ENCODE measurements at places on chromosomes 13 and 19.

DNA sequence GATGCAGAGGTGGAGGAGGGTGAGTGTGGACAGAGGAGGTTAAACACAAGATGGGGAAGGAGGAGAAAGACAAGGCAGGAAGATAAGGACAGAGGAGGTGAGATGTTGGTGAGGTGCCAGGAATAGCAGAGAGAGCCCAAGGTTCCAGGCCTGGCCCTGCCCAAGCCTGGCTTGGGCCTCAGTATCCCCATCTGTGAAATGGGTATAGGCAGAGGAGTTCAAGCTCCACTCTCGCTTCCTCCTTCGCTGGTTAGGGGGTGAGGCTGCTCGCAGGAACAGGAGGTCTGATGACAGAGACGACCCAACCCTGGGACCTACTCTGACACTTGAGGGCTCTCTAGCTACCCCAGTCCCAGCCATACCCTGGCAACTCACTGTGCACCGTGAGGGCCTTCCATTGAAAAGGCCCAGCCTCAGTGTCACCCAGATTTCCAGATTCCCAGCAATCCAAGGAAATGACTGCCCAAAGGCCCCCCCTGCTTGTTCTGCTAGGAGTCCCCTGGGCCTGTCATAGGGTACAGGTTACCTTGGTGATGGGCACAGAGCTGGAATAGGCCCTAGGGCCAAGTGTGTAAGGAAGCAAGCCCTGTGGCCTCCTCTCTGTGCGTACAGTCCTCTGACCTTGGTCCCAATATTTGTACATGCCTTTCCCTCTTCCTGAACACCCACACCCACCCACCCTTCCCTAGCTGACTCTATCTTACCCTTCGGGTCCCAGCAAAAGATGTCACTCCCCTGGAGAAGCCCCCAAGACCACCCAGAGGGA, 8.6 kb upstream of the ANGPTL8 start:
- no peak for DNase-seq

DNA sequence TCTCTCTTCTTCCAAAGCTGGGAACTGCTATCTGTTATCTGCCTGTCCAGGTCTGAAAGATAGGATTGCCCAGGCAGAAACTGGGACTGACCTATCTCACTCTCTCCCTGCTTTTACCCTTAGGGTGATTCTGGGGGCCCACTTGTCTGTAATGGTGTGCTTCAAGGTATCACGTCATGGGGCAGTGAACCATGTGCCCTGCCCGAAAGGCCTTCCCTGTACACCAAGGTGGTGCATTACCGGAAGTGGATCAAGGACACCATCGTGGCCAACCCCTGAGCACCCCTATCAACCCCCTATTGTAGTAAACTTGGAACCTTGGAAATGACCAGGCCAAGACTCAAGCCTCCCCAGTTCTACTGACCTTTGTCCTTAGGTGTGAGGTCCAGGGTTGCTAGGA, 5.1 kb downstream of the KLK3 start:
- DNase-seq, result no peak

GRCh38 chr19:8526345-8527091, 12.6 kb upstream of the ZNF414 start:
- DNase-seq, result peak; percentile 28

DNA sequence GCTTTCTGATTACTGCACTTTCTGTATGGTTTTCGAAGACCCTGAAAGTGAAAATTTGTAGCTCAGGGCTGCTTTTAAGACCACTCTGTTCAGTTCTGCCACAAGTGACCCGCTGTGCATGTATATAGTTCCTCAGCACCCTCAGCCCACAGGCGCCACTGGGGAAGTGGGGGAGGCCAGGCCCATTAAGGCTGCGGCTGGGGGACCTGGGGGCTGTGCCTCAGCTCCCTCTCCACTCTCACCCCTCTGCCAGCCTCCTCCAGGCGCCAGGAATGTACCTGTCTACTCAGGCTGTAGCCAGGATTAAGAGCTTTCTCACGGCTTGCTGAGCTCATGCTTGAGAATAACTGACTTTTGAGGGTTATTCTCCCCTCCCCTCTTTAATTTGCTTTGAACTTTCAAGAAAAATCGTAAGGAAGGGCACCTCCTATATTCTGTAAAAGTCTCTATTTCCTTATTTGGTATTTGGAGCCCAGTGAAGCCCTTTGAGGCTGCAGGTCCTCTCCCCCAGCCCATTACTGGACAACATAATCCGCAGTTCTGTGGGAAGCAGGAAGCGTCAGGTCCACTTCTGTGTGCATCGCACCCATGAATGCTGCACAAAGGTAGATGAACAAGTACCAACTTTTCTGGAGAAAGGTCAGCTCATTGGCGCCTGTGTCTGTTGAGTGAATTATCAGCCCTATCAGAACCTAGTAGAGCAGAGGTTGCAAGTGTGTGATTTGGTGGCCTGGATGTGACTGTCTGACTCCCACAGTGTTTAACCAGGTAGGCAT, 29.6 kb downstream of the GJA3 start:
- DNase-seq, result no peak

- DNase-seq, result no peak
Observed at GRCh38 chr13:20185366-20186056, 7.2 kb downstream of the GJB2 start.

DNA sequence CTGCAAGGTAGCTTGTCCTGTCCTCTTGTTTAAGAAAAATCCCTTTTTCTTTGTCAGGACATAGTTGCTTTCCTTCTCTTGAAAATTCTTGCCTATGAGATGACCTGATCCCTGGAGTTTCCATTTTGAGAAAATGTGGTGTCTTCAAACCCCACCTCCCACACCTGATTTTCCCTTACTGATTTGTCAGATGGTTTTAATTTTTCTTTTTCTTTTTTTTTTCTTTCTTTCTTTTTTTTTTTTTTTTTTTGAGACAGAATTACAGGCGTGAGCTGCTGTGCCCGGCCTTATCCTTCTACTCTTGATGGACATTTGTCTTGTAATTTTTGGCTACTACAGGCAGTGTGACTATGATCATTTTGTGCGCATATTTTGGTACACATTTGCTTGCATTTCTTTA, 1.2 kb downstream of the ZNF345 start:
- no peak for DNase-seq

GRCh38 chr13:52785739-52786138, 46.1 kb upstream of the CNMD start:
- no peak for DNase-seq

DNA sequence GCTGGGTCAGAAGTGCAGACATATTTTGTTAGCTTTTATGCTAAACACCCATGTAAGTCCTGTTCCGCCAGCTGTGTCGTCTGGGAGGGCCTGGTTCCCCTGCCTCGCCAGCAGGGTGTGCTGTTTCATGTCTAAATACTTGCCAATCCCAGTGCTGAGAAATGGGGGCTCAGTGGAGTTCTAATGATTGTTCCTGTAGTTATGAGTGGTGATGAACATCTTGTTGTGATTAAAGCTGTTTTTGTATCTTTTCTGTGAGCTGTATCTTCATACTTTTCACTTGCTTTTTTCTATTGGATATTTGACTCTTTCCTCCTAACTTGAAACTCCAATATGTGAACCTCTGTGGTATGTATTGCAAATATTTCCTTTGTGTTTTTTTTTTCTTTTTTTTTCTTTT, 32.7 kb downstream of the KDM4B start:
- DNase-seq, result no peak

DNA sequence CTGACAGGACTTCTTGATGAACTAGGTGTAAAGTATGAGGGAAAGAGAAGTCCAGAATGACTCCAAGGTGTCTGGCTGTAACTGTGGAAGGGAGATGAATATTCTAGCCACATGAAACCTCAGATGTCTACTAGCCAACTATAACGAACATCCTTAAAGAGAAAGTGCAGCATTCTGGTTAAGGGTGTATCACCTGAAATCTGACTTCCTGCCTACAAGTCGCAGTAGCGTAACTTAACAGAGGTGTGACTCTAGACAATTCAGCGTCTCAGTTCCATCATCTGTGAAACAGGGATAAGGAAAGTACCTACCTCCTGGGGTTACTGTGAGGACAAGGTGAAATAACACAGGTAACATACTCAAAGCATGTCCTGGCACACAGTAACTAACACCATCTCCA, 145.7 kb upstream of the FBXL3 start:
- no peak for DNase-seq

GRCh38 chr19:5718579-5719273, 1.2 kb downstream of the LONP1 start:
- DNase-seq, result no peak

GRCh38 chr13:28705461-28706083, 13.2 kb downstream of the SLC46A3 start:
- no peak for DNase-seq

GRCh38 chr13:40819797-40820315, 30.4 kb downstream of the SLC25A15 start:
- no peak for DNase-seq

DNA sequence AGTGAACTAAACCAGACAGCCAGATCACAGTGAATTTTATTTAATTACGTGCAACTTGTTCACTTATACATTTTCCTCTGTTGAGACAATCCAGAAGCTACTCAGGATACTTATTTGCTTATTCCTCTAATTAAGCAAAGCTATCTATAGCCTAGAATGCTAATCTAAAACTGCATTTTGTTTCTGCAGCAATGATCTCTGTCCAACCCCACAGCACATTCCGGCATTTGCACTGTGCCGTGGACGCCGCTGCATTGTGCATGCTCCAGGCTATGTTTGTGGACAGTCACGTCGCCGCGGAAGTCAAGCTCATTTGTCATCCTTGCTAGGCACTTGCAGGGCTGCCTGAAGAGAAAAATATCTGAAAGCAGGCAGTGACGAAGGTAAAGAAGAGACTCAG, 406.9 kb downstream of the RFC3 start:
- DNase-seq, result no peak

GRCh38 chr13:101492251-101492910, 39.9 kb downstream of the ITGBL1 start:
- no peak for DNase-seq

All from CD4-positive, alpha-beta T cell treated with Interferon gamma for 1 hour (primary cell).